Chondrocyte (in vitro differentiated cells): ENCODE measurements at places on chromosomes 12 and 14. TPM values are rescaled to one million over a fixed set of nuclear protein-coding genes. Genes with fewer than 3 reads are reported as not detected.

DNA sequence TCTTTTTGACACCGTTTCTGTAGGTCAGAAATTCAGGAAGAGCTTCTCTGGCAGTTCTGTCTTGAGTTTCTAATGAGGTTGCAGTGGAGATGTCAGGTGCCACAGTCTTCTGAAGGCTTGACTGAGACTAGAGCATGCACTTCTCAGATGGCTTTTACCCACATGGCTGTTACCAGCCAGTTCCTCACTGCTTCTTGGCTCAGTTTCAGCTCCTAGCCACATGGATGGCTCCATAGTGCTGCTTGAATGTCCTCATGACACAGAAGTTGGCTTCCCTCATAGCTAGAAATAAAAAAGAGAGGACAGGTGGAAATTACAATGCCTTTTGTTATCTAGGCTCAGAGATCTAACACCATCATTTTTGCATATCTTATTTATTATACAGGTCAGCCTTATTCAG, 38.1 kb upstream of the SLC2A13 start:
- H3K27me3 ChIP-seq, result peaks cover 8% of the 10 kb centered on the region
- DNase-seq, result no peak
- no peaks in the 10 kb centered on the region for H3K4me1 ChIP-seq
- H3K4me3 ChIP-seq, result no peak overlapping the region

- H3K4me3 ChIP-seq, result no peak overlapping the region
- no peak for DNase-seq
- no peak overlapping the region for H3K27ac ChIP-seq
These were observed 304.9 kb downstream of the ZFP36L1 start for GRCh38 chr14:68487805-68488590.

LUM gene
- 462 to 834 TPM (median 481 TPM) in 3 replicates for total RNA-seq

PGF gene
- 2.0 to 3.2 TPM (median 2.3 TPM) in 3 replicates for total RNA-seq

DNA sequence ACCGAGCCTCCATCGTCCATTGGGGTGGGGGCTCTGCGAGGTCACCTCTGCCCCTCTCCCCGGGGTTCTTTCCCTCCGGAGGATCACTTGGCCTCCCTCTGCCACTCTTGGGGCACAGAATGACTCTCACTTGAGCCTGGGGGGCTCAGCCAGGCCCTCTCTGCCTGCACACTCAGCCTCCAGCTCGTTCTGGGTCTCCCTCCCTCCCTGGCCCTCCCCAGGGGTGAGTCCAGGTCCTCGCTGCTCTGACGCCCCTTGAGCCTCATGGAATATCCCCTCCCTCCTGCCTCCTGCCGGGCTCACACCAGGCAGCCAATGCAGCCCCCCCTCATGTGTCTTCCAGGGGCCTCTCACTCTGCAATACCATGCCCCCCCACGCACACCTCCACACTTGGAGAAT, 17.7 kb upstream of the SFSWAP start:
- no peak overlapping the region for H3K4me3 ChIP-seq
- no peaks in the 10 kb centered on the region for H3K36me3 ChIP-seq
- H3K27me3 ChIP-seq, result peaks cover 15% of the 10 kb centered on the region
- no peaks in the 10 kb centered on the region for H3K4me1 ChIP-seq

GRCh38 chr12:3361146-3361545, 129.9 kb upstream of the PRMT8 start:
- H3K4me1 ChIP-seq, result peaks cover 3% of the 10 kb centered on the region
- peaks cover 52% of the 10 kb centered on the region for H3K27me3 ChIP-seq
- no peak overlapping the region for H3K4me3 ChIP-seq
- no peaks in the 10 kb centered on the region for H3K36me3 ChIP-seq
- DNase-seq, result no peak

SERPINA10 gene
- not detected in 3 replicates for total RNA-seq

MUCL1 gene
- total RNA-seq, result not detected in 3 replicates

DNA sequence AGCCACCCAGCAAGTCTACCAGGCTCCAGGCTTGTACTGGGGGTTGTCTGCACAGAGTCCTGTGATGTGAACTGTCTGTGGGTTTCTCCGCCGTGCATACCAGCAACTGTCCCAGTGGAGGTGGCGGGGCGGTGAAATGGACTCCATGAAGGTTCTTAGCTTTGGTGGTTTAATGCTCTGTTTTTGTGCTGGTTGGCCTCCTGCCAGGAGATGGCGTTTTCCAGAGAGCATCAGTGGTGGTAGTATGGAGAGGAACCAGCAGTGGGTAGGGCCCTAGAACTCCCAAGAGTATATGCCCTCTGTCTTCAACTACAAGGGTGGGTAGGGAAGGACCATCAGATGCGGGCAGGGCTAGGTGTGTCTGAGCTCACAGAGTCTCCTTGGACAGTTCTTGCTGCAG, 303.8 kb downstream of the TMEM121 start:
- H3K4me1 ChIP-seq, result no peaks in the 10 kb centered on the region
- no peak for DNase-seq
- no peak overlapping the region for H3K4me3 ChIP-seq
- no peaks in the 10 kb centered on the region for H3K27me3 ChIP-seq

DNA sequence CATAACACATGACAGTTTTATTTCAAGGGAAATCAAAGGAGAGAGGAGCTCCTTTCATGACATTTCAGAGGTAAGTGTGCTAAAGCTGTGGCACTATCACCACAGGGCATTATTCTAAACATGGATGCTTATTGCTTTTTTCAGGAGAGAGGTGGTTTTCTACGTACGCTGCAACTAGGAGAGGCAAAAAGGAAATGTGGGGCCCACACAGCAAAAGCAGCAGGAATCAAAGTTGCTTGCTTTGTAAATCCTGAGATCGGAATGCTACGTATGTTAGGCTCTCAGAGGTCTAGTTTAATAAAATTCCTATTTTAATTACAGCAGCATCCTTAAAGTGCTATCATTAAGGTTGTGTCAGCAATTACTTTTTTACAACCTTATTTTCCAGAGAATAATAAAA, 55.0 kb upstream of the GRIP1 start:
- H3K27me3 ChIP-seq, result no peaks in the 10 kb centered on the region
- H3K27ac ChIP-seq, result no peak overlapping the region
- no peak for DNase-seq
- H3K4me1 ChIP-seq, result no peaks in the 10 kb centered on the region
- H3K4me3 ChIP-seq, result no peak overlapping the region
